NCI-H2171 (cell line): ENCODE measurements at places on chromosomes 2 and 18.

- no peak for DNase-seq
Observed at GRCh38 chr2:215918901-215919599, 94.3 kb downstream of the MREG start.

DNA sequence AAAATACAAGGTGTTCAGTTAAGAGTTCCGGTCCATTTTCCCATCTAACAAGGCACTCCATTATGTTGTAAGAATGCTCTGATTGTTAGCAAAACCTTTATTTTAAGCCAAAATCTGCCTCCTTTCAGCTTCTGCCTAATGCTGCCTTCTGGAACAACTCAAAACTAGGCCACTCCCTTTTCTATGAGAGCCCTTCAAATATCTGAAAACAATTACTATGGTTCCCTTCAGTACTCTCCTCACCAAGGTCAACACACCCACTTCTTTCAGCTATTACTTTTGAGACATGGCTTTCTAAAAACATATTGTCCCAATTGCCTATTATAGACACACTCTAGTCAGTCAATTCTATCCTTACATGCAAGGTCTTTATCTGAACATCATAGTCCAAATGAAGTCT is 429.4 kb downstream of the ERBB4 start:
- DNase-seq = no peak

- no peak for DNase-seq
Observed at GRCh38 chr2:40874380-40874779, 422.5 kb upstream of the SLC8A1 start.

DNA sequence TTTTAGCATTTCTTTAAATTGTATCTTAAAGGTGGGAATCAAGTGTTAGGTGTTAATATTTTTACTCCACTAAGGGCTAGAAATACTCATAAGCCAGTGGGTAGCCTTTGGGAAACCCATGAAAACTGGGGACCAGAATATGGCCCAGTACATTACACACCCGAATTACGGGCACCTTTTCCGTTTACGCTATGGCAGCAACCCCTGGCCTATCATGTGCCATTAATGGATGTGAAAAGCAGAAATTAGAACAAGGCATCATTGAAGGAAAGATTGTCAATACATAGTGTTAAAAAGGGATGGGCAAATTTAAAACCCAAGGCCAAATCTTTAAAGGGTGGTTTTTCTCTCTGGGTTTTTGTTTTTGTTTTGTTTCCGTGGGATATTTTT is 781 bp downstream of the FARP2 start:
- no peak for DNase-seq

- no peak for DNase-seq
Observed at GRCh38 chr2:63861220-63861822, 19.6 kb downstream of the UGP2 start.

GRCh38 chr2:199663157-199663556 is 187.8 kb downstream of the FTCDNL1 start:
- no peak for DNase-seq

DNA sequence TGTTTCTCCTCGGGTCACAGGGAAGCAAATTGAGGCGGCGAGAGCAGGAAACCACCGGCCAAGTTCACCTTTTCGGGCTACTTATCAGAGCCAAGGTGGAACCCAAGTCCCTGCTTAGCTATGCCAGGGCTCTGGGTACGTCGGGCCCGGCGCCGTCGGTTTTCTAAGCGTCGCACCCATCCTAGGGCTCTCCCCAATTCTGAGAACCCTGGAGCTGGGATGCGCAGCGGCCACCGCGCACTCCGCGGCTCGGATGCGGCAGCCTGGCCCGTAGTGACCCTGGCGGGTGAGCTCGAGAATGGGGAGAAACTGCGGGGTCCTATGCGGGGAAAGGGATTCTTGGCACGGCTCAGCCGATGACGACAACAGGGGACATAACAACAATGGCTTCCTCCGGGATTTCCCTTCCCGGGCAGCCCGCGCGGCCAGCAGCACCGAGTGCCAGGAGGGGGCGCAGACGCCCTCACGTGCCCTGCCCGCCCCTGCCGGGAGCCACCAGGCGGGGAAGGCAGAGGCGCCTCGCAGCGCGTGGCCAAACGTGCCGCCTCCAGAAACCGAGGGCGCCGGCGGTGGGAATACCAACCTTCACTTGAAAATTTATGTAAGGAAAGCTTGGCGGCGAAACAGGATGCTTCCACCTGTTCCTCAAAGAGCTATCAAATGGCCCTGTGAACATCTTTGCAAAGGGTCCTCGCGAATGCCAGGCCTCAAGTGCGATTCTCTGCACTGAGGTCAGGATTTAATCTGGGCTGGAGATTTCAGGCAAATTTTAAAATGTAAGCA is 2.1 kb upstream of the SLC30A3 start:
- peak; percentile 88 for DNase-seq

GRCh38 chr2:55547001-55547400 is 27.5 kb downstream of the CFAP36 start:
- DNase-seq = no peak

DNA sequence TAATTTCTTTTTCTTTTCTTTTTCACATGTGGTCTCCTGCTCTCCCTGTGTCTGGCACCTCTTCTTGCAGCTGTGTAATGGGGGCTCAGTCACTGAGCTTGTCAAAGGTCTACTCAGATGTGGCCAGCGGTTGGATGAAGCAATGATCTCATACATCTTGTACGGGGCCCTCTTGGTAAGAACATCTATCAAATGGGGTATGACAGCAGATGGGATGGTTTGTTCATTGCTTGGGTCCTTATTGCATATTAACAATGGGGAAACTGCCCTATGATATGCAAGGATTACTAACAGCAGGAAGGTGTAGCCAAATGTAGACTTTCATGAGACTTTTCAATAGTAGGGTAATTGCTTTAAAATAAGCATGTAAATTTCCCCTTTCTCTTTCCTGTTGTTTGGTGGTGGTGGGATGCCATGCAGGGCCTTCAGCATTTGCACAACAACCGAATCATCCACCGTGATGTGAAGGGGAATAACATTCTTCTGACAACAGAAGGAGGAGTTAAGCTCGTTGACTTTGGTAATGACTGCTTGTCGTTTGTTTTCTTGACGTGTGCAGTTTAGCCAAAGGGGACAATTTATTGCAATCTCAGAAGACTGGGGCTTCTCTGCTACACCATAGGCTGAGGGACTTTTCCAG is 36.5 kb downstream of the MYO3B start:
- no peak for DNase-seq

DNA sequence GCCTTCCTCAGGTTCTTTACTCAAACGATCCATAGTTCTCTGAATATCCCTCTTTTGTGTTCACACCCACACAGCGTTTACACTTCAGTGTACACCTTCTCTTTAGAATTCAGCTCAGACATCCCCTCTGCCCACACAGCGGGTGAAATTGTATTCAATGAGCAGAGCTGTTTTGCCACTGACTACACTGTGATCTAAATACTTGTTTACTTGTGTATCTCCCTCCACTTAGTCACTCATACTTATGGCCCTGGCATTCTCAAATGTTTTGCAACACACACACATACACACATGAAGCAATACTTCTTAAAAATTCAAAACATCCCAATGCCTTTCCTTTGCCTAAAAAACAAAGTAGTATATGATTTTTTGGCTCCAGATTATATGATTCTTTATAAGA is 297.1 kb downstream of the TMX3 start:
- DNase-seq = no peak
